ENCODE measurements at places on chromosomes 12 and 14.

DNA sequence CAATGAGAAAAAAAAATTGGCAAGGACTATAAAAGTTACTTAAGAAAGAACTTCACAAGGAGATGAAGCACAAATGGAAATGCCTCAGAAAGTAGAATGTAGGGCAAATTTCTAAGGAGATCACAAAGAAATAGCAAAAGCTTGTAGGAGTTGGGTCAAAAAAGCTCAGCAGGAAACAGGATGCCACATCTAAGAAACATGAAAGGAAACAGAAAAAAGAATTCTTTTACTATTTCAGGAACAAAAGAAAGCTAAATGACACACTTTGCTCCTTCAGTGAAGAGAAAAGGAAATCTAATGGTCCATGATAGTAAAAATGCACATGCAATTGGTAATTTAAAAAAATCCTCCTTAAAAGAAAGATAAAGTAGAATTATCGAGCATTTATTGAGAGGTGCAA is 452.1 kb upstream of the GARIN6 start:
- no peak for DNase-seq

GRCh38 chr14:105742531-105742848 is 216.1 kb downstream of the TMEM121 start:
- no peak for DNase-seq

DNA sequence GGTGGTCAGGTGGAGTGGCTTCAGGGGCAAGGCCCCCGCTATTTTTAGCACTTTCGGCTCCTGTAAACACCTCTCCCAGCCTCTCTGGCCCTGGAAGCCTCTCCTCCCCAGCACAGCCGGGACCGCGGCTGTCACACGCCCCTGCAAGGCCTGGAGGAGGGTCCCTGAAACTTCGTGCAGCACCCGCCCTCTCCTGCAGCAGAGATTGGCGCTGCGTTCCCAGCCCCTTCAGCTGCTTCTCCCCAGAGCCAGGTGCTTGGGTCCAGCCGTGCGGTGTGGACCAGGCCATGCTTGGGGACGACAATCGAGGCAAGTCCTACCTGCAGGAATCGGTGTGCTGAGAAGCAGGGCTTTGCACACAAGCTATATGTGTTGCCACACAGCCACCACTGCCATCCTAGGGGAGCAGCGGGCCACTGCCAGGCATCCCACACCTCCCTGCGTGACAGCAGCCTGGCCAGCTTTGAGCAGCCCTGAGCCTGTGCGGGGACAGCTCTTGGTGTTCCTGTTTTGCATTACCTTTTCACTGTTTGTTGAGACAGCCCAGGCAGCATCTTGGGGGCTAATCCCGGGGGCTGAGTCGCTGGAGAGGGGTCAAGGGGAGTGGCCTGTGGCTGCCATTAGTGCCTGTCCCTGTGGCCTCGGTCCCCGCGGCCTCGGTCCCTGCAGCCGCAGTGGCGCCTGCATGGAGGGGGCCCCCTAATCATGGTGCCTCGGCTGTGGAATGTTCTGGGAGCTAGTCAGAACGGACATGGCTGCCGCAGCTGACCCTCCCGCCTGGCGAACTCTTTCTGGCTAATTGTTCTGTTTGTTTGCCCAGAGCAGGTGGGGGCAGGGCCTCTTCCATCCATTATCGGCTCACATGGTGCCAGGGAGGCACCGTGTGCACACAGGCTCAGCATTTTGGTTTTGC is 27.6 kb upstream of the TRAF3 start:
- no peak for DNase-seq

- DNase-seq, result no peak
These were observed 9.9 kb downstream of the PLBD2 start for GRCh38 chr12:113368331-113368730.

GRCh38 chr12:52122540-52122871 is 43.0 kb downstream of the SMIM41 start:
- DNase-seq, result no peak

GRCh38 chr14:32611752-32612151 is 282.7 kb downstream of the AKAP6 start:
- DNase-seq, result peak; percentile 78

- DNase-seq, result no peak
These were observed 29.4 kb downstream of the FAIM2 start for GRCh38 chr12:49874142-49874897.

GRCh38 chr12:16606201-16606849 is 363 bp upstream of the LMO3 start:
- peak; percentile 43 for DNase-seq

- DNase-seq, result no peak
These were observed 38.9 kb upstream of the LIMA1 start for GRCh38 chr12:50322206-50322605.

Measured in GM03348 (cell line).